Eye (tissue), 1 donor: ENCODE measurements at places on chromosomes 6 and 20.

DNA sequence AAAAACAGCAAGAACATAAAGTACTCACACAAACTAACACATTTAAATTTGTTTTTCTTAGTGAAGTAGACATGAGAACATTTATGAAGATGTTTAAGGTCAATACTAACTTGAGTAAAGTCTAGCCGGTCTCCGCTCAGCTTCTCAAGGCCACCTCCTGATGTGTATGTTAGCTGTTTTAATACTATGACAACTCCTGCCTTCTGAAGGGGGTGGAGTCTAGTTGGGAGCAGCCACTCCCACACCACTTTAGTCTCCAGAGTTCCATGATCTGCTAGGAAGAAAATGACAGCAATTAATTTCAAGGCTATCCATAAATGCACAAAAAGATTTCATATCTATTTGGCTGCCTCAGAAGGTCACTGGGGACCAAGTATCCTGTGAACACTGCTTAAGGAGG lies at the start of gene GSTA3:
GSTA3 (minus strand) TSS at position 168 of the 400 bp plus-strand sequence. CDS start 3,864 bp downstream, outside the sequence.
- DNase-seq = no peak

DNA sequence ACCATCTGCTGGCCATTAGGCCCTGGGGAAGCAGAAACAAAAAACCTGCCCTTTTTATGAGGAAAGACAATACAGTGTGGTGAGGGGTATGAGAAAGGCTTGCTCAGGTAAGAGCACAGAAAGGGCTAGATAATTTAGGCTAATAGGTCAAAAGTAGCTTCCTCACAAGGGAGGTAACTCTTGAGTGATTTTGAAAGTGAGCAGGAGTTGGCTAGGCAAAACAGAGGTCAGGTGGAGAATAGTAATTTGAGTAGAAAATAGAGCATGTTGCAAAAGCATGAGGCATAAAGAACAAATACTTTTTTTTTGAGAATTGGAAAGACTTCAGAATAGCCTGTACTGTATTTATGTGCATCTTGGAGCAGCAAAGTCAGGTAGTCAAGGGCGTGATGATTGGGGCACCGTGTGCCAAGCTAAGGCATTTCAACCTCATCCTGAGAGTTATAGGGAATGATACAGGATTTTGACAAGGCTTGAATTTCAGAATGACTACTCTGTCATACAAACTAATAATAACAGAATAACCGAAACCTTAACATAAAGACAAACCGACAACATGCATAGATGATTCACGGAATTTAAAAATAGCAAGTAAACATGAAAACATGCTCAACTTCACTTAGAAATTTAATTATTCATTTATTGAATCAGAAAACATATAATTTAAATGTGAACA lies 123.0 kb upstream of the ENPP5 start:
- no peak for DNase-seq

GRCh38 chr20:23365390-23366165 lies 3.6 kb downstream of the GZF1 start:
- no peak for DNase-seq

DNA sequence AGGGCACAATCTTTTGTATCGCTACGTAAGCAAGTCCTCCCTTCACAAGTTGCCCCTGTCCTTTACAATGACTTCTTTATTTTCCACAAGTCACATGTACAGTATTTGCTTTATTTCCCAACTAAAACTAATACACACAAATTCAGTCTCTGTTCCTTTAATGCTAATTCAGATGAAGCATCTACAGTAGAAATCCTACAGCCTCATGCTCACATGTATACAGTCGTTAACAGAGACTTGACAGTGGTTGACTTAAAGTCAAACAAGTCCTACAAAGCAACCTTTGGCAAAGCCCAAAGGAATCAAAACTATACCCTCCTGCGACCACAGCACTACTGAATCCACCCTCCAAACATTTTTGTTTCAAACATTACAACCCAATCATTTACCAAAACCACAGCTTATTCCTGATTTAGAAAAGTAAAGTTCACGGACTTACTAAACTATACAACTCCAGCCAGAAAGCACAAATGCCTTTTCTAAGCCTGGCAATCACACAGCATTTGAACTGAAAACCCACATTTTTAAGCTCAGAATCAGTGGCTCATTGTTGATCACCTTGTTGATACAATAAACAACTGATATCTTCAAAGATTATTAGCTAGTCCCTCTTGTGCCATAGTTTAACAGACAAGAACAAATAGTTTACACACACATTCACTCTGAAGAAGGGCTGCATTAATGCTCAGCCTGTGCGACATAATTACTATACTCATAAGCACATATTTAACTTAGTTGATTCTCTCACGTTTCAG lies 70.9 kb upstream of the NHSL1 start:
- peak; percentile 84 for DNase-seq

- peak; percentile 12 for DNase-seq
These were observed 21.8 kb downstream of the CASS4 start for GRCh38 chr20:56433880-56434255.

- DNase-seq = peak; percentile 47
These were observed 186.2 kb upstream of the TNFAIP3 start for GRCh38 chr6:137680705-137681346.

GRCh38 chr20:62517168-62517567 lies 41.4 kb upstream of the GATA5 start:
- no peak for DNase-seq

- no peak for DNase-seq
These were observed 49.5 kb downstream of the TFAP2D start for GRCh38 chr6:50762798-50763197.

GRCh38 chr20:4455301-4455701 lies 266.4 kb upstream of the PRND start:
- no peak for DNase-seq

GRCh38 chr20:37579106-37579505 lies 51.4 kb upstream of the BLCAP start:
- DNase-seq = no peak

DNA sequence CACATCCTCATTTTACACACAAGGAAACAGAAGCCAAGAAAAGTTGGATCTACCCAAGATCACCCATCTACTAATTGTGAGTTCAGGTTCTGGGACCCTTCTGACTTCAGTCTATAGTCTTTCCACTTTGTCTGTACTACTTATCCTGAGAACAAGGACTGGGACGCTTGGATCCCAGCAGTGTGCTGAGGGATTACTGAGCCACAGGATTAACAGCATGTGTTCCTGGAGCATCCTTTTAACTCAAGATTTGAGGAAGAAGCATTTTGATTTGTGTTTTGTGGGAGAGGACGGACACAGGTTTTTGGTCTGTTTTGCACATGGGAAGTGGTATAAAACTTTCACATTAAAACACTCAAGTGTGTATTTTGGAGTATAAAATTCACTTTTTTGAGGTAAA lies 4.4 kb downstream of the ENPP4 start:
- DNase-seq = no peak

DNA sequence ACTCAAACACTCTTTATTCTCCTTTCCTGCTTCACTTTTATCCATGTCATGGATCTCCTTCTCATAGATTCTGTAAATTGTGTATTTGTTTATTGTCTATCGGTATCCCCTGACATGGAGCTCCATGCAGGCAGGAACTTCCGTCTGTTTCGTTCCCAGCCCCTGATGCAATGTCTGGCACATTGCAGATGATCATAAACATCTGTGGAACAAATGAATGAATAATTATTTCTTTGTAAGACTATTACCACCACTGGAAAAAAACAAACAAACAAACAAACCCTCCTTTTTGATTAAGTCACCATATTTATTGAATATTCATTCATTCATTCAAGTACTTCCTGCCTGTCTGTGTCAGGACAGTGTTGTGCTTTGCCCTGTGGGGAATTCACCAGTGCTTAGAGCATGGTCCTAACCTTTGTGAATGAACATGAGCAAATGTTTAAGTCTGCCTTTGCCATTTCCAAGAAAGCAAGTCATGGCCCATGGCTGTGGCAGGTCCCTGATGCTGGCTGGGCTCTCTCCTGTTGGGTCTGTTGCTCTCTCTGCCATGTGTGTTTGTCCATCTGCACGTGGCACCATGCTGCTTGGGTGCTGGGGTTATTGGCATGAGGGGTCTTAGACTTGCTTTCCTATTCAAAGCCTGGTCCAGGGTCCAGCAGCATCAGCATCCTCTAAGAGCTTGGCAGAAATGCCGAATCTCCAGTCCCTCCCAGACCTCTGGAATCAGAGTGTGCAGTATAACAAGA lies 47.5 kb upstream of the NAA20 start:
- no peak for DNase-seq

DNA sequence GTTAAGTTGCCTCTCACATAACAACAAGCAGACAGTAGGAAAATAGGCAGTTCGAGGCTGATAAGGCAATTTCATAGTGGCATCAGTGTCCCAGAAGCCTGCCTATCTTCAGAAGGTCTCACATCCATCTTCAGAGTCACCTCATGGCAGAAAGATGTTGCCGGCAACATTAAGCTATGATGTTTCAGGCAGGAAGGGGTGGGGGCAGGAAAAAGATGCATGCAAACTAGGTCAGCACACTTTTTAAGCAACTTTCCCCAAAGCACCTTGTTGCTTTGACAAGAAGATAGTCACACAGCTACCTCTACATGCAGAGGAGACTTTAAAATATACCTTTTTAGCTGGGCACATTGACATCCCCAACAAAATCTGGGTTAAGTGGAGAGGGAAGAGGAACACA lies 43.2 kb upstream of the SMIM8 start:
- no peak for DNase-seq

- no peak for DNase-seq
These were observed 149.3 kb downstream of the UTRN start for GRCh38 chr6:144434308-144434990.

DNA sequence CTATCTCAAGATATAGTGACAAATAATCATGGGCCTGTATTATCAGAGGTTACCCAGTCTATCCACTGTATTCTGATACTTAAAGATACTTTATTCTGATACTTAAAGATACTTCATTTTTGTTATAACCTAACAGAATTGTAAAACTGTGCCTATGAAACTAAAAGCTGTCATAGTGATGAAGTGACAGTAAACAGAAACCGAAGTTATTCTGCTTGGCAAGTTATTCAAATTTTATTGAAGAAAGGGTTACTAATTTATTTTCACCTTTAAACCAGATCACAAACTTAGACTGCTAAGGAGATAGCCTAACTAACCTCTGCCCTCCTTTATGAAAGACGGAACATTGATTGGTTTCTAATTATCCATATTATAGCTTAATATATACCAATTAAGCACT lies 604.6 kb upstream of the IMPG1 start:
- DNase-seq = no peak

- DNase-seq = peak; percentile 11
These were observed 2.2 kb downstream of the PHACTR3 start for GRCh38 chr20:59606566-59606965.

GRCh38 chr20:32189691-32190615 lies 17.6 kb downstream of the PLAGL2 start:
- peak; percentile 87 for DNase-seq
